NCI-H526 treated with DMSO at 0.1 percent for 48 hours (cell line): ENCODE measurements at places on chromosomes 2 and 18.
A peak's percentile ranks its signal among the peaks of the same experiment; 100 is the strongest.

DNA sequence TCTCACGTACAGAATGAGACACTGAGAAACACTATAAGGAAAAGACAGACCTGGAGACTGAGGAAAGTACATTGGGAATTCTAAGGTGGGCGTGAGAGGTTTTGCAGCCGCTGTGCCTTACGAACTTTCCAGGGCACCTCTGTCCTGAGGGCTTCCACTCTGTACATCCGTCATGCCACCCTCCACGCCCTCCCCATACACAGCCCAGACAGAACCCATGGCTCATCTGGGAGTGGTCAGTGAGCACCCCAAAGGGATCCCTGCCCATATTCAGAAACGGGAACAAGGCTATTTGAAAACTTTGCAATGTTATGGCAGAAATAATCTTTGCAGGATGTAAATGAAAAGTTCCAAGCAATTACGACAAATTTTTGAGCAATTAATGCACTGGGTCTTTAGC is 95.4 kb upstream of the ZNF532 start:
- no peak for DNase-seq

DNA sequence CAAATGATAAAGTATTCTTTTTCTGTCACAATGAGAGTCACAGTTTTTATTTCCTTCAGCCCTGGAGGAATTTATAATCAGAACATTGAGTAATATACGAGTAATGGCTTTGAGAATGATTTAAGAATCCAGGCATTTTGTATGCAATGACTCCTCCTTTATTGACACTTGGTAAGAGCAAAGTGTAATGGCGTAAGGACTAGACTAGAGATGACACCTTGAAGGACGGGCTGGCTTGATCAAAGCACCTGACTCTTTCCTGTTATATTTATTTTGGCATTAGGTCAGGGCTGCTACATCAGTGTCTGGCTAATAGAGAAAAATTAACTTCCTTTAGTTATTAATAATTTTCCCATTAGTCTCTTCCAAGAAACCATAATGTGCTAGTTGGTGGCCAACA is 482.4 kb upstream of the GCFC2 start:
- DNase-seq = no peak

DNA sequence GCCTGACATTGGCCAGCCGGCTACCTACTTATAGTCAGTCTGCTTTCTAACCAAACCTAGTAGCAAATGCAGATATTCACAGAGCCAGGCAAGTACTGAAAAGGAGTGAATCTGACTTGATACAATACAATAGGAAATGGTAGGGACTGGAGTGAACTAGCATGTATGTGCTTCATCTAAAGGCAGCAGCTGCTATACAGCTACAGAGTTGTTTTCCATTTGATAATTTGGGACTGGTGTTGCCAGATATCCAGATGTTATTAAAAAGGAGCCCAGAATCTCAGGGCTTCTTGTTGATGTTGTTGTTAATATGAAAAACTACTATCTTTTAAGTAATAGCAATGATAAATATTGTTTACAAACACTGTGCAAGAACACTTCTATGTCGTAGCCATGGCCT is 159.4 kb downstream of the BABAM2 start:
- DNase-seq = no peak

DNA sequence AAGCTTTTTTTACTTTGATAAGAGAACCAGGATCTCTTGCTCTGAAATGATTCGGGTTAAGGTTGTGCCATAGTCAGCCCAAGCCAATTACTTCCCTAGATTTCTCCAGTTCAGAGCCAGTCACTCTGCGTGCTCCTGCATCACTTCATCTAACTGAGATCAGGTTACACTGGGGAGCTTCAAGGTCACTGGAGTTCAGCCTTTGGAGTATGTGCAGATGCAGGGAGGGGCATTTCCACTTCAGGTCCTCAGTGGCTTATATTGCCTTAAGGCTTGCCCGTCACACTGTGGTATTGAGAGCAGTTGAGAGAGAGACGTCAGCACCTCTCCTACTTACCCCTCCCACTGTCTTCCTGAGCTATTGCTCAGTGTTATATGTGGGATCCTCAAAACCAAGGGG is 317.8 kb downstream of the EPHA4 start:
- no peak for DNase-seq

DNA sequence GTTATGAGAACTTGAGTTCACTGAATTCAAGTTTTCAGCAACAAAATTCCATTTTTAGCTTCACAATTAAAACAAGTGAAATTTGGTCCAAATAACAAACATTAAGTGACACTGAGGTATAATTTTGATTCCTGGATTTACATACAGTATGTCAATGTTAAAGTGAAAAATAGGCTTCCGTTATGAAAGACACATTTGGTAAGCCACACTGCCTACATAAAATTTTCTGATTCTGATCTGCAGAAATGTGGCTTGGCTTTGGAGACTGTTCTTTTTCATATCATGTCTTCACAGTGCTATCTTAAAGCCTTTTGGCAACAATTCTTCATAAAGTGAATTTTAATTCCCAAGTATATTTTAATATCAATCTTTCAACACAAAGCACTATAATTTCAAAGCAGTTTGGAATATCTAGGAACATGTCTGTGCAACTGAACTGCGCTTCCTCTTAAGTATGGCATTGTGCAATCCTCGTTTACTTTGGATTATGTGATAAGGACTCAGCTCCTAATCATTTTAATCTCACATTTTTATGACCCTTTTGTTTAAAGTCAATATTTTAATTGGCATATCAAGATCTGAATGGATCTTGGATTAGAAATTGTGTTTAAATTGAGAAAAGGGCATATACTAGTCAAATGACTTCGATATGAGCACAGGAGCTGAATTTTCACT is 60.0 kb downstream of the RBMS1 start:
- no peak for DNase-seq

DNA sequence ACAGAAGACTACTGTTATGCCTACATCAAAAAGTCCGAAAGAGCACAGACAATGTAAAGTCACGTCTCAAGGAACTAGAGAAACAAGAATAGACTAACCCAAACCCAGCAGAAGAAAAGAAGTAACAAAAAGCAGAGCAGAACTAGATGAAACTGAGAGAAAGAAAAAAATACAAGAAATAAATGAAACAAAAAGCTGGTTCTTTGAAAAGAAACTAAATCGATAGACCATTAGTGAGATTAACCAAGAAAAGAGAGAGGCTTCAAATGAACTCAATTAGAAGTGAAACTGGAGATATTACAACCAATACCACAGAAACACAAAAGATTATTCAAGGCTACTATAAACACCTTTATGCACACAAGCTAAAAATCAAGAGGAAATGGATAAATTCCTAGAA is 271.8 kb downstream of the MBD2 start:
- DNase-seq = no peak

DNA sequence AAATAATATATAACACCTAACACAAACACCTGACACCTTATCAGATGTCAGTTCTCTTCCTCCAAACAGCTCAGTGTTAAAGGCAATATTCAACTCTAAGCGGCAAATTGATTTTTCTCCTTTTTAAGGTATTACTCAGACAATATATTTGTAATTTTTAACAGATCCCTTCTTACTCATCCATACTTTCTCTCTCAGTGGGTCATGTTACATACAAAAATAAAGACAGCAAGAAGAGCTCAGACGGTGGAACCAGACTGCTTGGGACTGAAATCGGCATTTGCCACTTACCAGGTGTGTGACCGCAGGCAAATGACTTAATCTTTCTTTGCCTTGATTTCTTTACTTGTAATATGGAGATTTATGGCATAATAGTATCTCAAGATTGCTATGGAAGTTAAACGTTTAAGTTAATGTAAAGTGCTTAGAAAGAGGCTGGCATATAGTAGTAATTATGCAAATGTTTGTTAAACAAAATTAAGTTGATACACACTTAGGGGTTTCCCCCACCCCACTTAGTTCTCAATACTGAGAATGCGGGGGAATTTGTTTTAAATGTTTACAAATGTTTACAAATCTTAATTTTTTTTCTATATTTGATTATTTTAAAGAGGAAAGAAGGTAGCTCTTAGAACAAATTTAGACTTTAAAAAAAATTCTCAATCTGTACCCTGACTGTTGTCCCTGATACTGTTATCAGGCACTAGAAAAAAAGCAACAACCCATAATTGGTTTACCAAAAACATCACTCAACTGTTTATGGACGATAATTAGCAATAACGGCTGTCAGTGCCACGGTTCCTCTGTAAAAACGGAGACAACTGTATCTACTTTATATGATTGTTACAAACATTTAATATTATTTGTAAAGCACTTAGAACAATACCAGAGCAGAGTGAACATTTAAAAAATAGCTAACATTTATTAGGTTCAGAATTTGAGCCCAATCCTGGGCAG is 25.6 kb downstream of the MAP3K2 start:
- DNase-seq = no peak

DNA sequence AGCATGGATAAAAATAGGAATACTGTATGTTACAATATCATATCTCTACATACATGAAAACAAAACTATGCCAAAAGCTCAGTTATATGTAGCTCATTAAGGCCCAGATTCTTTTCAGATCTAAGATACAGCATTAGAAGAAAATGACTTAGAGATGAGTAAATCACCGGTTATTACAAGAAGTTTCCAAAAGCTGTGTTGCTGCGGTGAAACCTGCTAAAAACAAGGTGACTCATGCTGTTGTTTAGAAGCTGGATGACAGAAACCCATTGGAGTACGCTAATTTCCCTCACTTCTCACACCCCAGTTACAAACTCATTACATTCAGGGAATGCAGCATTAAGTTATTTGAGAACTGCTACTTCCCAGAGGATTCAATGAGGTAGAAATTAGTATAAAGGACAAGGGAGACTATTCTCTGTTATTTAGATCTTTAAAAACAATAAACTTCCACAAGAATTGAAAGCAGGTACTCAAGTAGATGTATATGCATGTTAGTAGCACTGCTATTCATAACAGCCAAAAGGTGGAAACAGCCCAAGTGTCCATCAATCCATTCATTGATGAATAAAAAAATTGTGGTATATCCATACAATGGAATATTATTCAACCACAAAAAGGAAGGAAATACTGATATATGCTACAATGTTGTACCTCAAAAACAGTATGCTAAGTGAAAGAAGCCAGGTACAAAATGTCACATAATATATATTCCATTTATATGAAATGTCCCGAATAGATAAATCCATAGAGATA is 32.6 kb downstream of the RBKS start:
- DNase-seq = no peak

GRCh38 chr2:217667512-217667911 is 335.3 kb downstream of the TNS1 start:
- no peak for DNase-seq

DNA sequence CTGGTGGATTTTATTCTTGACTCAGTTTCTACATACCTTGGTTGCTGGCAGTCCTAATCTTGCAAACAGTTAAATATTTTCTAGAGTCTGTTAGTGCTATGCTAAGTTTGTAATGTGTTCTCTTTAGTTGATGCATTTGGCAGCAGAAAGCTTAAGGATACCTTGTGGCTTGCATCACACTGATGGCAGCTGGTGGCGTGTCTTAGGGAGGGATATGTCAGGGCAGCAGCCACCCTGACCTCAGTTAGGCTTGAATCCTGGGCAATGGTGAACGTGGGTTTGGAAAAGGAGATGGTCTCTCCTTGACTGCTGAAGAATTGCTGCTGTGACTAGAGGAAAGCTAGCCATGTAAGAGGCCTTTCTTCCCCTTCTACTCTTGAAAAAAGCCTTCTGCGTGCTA is 4.2 kb downstream of the IAH1 start:
- DNase-seq = no peak

DNA sequence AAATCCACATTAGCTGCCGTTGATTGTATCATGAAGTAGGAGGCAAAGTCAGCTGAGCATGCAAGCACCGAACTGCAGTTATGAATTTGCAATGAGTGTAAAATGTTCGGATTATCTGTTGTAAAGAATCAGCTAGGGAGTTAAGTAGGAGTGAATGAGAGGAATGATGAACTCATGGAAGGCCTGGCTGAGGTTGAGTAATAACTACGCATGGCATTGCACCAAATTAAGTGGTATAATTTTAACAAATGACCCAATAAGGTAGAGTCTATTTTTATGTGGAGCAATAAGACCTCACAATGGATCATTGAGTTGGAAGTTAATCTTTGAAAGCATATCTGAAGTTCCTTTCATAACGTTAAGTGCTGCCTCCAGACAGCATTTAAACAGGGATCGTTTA is 288.2 kb upstream of the CHST9 start:
- no peak for DNase-seq

DNA sequence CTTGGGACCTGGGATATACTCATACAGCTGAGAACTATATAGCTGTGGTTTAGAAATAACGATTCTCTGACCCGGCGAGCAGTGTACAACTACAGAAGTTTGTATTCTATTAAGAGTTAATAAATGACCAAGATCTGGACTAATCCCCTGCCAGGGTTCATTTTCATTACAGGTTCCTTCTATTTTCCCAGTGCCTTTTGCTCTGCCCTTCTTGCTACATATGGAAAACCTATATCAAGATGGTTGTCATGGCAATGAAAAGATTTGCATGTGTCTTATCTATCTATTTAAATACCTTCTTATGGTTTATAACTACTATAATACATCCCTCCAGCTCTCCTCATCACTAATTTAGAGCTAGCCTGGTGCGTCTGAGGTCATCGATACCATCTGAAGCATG is 965.2 kb downstream of the BCL11A start:
- peak; percentile 99 for DNase-seq

DNA sequence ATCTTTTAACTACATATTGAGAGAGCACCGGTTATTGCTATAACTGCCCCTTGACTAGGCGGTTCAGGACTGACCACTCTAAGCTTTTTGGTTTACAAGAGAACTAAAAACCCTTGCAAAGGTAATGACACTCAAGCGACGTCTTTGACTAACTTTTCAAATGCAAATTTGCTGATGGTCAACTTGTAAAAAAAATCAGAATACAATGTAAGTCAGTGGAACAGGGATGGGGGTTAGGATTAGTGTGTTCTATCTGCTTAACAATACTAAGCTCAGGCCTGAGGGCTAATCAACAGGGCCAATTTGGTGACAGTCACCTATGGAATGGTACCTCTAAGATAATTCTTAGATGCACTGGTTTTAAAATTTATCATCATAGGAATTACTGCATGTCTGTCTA is 57.1 kb downstream of the ZAP70 start:
- DNase-seq = no peak

DNA sequence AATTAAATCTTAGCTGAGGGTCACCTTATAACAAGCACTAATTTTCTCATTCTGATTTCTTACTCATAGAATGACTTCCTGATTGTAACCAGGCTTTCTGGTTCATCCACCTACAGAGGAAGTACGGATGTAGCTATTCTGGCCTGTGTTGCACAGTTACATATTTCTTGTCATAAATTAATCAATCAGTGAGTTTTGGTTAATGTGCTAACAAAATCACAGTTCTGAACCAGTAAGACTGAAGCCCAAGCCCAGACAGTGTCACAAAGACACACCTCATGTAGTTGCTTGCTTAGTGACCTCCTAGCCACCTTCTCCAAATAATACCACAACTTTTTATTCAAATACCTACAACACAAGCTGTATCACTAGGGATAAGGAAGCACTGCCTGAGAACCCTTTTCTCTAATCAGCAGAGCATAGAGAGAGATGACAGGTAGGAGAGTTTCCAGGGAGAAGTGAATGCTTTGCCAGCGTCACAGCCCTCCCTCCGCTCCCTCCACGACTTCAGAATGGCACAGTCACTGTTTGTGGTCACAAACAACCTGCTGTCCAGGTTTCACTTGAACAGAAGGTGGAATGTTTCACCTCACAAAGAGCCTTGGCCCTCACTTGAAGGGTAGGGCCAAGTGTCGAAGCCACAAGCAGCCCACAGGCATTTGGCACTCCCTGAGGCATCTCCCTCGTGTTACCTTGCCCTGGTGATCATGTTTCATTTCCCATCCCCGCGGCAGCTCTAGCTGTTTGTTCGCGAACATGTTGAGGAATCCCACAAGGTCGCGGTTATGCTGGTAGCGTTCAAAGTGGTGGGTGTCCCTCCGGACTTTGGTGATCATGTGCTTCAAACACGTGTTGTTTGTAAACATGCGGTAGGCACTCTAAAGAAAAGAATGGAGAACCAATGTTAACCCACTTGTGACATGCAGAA is 120.8 kb upstream of the STK17B start:
- DNase-seq = no peak
